ENCODE measurements at places on chromosomes 5 and 9.

DNA sequence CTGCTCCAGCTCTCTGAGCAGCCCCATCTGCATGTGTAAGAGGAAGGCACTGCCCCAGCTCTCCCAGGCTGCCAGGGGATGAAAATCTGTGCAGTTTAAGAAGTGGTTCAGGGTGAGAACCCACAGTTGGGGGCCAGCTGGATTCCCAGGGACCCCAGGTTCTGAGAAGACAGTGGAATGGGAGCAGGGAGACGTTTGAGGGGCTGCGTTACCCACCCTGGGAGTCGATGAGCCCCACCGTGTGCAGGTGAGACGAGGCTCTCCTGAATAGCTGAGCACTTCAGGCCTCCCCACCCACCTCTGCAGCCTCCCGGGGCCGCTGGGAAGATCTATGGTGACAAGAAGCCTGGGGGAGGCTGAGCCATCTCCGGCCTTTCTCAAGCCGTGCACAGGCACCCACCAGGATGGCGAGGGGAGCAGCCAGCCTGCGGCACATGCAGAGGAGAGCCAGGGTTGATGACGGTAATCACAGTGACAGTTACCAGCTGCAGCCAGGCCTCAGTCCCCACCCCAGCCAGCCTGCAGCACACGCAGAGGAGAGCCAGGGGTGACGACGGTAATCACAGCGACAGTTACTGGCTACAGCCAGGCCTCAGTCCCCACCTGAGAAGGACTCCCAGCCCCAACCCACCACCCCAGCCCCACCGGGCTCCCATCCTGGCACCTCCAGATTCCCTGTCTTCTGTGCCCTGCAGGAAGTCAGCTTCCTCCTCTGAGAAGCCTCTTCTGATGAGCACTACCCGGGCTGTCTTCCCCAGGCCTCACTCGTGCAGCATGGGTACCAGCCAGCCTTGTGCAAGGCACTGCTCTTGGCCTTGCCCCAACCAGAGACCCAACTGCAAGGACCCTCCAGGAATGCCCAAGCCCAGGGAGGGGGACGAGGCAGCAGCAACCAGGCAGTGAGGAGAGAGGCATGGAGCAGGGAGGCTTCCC lies 150.8 kb upstream of the PPP1R26 start:
- DNase-seq, result no peak

- no peak for DNase-seq
Measured at GRCh38 chr9:129006328-129007034, 21.6 kb downstream of the SH3GLB2 start.

DNA sequence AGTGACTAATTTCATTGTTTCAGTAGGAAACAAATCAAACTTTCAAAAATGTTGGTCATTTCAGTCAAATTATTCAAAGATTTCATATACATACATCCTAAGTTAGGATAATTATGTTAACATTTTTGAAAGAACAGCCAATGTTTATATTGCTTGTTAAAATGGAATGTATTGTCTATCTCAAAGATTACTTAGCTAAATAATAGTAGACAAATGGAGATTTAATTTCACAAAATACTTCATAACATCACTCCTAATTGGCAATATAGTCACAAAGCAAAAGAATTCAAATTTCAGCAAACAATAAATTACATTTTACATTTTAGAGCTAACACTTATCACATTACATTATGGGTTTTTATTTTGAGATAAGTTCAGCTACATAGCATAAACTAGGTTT lies 25.4 kb downstream of the STARD4 start:
- no peak for DNase-seq

DNA sequence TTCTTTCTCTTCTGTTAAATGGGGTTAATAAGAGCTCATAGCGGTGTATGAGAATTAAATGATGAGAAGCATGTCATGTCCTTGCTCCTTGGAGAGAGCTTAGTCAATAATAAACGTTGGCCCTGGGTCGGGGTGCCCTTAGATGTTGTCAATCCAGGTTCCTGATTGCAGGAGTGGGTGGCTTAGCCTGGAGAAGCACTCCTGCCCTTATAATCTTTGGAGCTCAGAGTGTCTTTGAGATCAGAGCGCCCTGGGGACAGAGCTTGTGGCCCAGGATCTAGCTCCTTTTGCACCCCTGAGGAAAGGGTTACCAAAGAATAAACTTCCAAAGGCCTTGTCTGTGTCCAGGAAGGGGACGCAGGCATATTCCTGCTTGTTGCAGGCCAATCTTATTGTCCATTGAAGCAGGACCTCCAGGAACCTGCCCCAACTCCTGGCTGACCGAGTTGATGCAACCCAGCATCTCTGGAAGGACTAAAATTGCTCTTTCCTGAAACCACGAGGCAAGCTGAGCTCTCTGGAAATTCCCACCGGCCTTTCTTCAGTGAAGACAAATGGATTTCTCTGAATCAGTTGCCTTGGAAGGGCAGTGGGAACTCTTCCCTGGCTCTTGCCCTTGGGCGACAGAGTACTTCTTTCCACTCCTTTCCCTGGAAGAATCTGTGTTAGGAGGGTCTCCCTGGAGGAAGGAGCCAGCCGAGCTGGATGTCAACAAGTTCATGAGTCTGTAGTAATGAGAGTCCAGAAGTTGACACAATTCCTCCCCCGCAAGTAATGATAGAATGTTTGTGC lies 6.4 kb upstream of the AMBP start:
- DNase-seq, result no peak

GRCh38 chr9:78030553-78031443 lies 813 bp downstream of the GNAQ start:
- DNase-seq, result peak; percentile 29

DNA sequence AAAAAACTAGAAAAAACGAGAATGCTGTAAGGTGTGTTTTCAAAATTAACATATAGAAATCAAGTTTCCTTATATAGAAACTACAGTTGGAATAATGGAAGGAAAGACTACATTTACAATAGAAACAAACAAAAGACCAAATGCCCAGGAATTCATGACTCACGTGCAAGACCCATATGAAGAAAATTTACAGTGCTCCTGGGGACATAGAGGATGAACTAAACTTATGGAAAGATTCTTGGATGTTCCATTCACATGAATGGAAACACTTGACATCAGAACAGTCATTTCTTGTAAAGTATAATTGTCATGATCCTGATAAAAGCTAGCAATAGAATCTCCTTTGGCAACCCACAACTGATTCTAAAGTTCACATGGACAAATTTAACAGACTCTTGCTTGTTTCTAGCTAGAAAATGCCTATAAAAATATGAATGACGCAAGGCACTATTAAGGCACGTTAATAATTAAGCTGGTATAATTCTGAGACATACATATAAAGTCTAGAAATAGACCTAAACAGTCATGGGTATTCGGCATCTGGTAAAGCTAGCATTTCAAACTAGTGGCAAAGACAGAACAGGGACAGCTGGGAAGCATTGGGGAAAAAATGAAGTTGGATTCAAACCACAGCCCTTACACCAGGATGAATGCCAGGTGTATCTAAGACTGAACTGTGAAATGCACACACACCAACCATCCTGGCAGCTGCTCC lies 5.1 kb upstream of the ZFP62 start:
- DNase-seq, result no peak

GRCh38 chr9:76369583-76369982 lies 24.6 kb downstream of the RFK start:
- DNase-seq, result no peak

- no peak for DNase-seq
Measured at GRCh38 chr5:121151534-121151933, 687.4 kb downstream of the PRR16 start.

DNA sequence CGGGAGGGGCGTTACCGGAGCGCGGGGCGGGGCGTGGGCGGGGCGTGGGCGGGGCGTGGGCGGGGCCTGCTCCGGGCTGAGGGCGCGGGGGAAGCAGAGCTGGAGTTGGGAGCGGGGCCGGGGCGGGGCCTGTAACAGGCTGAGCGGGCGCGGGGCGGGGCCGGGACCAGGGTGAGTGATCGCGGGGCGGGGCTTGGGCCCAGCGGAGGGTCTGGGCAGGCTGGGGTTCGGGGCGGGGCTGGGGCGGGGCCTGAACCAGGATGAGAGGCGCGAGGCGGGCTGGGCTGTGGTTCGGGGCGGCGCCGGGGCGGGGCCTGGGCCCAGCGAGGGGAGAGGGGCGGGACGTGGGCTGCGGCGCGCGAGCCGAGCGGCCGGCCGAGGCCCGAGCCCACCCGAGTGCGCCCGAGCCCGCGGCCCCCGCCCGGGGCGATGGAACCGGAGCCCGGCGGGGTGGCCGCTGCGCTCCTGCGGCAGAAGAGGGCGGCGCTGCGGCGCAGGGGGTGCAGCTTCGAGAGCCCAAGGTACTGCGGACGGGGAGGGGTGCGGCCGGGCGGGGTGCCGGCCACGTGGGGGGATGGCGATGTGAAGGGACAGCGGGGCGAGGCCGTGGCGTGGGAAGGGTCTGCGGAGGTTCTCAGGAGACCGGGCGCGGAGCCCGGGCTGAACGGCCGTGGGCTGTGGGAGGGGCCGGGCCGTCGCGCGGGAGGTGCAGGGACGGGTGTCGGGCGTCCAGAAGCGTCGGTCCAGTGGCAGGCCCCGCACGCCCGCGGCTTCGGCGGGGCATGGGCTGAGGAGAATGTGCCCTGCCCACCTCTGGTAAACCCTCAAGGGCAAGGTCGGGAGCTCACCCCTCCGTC lies 39.5 kb upstream of the GARNL3 start:
- DNase-seq, result peak; percentile 76

DNA sequence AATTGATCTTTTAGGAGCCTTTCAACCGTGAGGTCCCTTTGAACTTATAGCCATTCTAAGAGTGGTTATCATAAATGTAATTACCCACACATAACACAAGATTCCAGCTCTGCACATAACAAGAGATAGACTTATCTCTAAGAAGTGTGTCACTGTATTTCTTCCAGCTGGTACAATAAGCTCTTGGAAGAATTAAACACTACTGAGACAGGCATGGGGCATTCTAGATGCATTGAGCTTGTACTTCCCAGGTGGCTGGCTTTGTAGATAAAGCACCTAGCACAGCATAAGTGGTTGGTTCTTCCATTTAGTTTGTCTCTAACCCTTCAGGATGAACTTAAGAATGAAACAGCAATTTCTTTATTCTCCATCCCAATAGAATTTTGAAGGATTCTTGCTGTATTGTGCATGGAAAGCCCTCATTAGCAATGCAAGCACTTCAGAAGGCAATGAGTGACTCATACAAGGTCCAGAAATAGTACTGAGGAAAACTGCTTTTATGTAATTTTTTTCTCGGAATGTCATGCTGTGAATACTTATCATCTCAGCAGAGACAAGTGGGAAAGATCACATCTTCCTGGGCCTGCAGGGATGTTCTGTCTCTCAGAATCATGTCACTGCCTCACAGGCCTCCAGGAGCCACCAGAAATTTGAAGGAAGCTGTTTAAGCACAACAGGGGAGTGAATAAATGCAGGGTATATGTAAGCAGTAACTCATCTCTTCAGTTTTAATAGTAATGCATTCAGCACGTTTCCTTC lies 91.1 kb upstream of the CD180 start:
- DNase-seq, result no peak

DNA sequence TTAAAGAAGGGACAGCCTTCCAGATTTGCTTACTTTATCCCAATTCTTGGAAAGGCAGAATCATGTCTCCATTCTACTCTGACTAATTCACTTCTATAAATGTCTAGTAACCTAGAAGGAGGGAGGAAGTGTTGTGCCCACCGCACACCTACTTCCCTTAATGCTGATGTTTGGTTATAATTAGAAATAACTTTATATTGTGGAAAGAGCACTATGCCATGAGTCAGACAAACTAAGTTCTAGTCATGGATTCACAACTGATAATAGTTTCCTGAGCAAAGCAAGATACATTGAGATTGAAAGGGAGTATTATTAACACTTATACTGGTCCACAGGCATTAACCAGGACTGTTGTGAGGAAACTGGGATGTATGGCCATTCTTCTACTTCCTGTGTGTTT lies 345.9 kb upstream of the RPS23 start:
- no peak for DNase-seq

DNA sequence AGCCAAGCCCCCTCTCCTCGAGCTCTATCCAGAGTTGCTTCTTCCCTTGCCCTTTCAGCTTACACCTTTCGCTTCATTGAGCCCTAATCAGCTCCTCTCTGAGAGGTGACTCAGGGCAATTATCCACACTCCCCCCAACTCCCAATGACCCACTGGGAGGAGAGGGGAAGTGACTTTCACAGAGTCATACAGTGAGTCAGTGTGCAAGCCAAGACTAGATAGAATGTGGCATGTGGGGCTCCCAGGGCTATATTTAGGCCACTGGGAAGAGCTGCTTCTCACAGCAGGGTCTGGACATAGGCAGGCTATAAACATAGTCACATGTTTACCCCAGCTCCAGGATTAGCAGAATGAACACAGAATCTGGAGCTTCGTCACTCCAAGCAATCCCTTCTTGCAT lies 57.4 kb downstream of the NRG2 start:
- DNase-seq, result no peak

DNA sequence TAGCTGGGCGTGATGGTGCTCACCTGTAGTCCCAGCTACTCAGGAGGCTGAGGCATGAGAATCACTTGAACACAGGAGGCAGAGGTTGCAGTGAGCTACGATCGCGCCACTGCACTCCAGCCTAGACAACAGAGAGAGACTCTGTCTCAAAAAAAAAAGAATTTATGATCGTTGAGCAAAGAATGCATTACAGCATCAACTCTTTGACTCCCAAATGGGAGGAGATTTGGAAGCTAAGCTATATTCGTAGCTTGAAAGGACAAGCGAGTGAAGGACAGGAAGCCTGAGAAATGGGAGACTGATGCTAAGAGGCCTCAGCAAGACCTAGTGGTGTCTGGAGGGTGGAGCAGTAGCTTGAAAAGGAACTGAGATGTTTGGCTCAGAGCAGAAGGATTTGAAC lies 10.3 kb upstream of the CCIN start:
- no peak for DNase-seq

- DNase-seq, result no peak
Measured at GRCh38 chr5:154830219-154830595, 20.2 kb downstream of the FAXDC2 start.

DNA sequence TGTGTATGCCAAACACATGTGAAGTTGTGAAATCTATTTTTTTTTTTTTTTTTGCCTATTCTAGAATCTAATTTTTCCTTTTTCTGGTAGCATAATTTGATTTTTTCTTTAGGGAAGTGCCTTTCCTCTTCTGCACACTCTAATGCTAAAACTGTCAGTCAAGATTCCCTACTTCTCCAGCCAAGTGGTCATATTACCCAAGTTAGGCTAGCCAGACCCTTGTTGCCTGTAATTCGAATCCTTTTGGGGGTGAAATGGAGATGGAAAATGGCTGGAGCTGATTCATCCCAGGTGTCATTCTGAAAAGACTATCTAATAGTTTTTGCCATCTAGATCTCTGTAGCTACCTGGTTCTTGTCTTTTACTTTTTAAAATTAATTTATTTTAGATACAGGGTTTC lies 24.8 kb upstream of the UBAP1 start:
- no peak for DNase-seq

- no peak for DNase-seq
Measured at GRCh38 chr9:7778851-7779600, 20.6 kb downstream of the DMAC1 start.

DNA sequence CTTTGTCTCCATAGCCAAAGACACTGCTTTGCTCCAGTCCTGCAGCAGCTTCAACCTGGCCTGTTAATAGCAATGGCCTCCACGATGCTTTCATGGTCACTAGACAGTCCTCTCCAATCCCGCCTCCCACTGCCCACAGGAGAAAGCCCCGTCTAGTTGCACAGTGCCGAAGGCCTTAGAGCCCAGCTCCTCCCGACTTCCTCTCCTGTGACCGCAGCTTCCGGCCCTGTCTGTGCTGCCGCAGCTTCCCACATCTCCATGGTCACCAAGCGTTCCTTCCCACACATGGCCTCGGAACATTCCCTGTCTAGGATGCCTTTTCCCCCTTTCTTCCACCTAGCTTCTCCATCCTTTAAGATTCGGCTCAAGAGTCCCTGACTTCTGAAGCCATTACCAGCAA lies 23.4 kb downstream of the PCA3 start:
- no peak for DNase-seq

- no peak for DNase-seq
Measured at GRCh38 chr9:92151691-92152393, 36.6 kb upstream of the SPTLC1 start.
